ENCODE measurements at places on chromosomes 7 and 10.
A peak's percentile ranks its signal among the peaks of the same experiment; 100 is the strongest.

DNA sequence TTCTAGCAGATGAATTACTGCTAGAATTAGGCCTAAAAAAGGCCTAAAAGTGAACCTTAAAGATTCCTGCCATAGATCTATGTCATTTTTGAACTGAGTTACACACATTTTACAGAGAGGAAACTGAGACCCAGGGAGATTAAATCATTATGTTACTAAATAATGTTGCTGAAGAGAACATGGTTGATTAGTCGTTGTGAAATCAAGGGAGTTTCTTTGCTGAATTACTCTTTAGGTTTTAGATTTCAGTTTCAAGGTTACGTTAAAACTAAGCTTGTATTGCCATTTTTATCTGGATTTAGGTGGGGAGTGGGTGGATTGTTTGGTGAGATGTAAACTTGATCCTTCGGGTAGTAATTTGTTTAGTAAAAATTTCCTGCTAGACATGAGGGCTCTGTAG, 21.3 kb downstream of the CDK14 start:
- DNase-seq: no peak

- DNase-seq: no peak
Measured at GRCh38 chr7:95558864-95559263, 37.5 kb downstream of the PDK4 start.

GRCh38 chr10:36506697-36507496, 618.5 kb upstream of the ANKRD30A start:
- DNase-seq: no peak

DNA sequence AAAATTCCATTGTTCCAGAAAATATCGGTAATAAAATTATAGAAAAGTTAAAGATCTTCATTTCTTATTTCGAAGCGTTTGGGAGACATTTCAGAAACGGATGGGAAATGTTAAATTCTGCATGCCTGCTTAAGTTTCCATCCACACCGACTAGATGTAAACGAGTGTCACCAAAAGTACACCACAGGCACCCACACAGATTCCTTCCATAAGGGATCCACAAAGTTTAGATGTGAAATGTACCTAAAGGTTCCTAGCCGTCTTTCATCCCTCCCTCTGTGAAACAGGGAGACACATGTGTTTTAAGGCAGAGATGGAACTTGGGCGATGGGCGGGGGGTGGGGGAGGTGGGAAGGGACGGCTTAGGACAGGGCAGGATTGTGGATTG, 621 bp upstream of the CAV1 start:
- DNase-seq: no peak

DNA sequence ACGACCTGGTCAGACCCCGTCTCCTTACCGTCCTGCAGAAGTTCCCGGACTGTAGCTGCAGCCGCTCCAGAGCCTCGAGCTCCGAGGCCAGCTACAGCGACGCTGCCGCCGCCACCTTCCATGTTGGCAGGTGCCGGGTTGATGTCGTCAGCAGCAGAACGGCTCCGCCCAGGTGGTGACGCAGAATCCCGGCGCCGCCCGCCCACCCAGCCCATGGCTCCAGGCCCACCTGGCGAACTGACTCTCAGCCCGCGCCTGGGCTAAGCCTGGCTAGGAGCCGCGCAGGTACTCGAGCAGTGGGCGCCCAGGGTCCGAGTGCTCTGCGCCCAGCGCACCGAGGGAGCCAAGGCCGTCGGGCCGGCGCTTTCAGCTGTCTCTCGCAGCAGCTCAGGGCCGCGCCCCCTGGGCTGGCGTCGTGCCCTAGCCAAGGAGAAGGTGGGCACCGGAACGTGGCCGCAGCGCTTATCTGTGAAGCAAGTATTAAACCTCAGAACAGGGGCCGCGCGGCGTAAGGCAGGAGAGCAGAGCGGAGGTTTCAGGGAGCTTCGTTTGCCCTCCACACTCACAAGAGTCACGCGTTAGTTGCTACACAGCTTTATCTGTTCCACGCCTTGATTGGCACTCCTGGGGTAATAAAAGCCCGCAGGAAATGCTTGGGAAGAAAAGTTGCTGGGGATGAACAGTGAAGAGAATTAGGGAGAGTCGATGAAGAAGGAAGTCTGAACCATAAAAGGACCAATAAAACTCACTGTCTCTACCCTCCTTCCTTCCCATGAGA, at the start of the genes COG5 and DUS4L:
TSS of gene COG5 (minus strand) at position 146 of the 778 bp plus-strand sequence. CDS start at position 122, 24 bp downstream.
TSS of gene DUS4L (plus strand) at position 197 of the 778 bp plus-strand sequence. CDS start 3,100 bp downstream, outside the sequence.
- peak; percentile 84 for DNase-seq

- DNase-seq: no peak
Measured at GRCh38 chr10:127561647-127562046, 12.5 kb downstream of the NPS start.

DNA sequence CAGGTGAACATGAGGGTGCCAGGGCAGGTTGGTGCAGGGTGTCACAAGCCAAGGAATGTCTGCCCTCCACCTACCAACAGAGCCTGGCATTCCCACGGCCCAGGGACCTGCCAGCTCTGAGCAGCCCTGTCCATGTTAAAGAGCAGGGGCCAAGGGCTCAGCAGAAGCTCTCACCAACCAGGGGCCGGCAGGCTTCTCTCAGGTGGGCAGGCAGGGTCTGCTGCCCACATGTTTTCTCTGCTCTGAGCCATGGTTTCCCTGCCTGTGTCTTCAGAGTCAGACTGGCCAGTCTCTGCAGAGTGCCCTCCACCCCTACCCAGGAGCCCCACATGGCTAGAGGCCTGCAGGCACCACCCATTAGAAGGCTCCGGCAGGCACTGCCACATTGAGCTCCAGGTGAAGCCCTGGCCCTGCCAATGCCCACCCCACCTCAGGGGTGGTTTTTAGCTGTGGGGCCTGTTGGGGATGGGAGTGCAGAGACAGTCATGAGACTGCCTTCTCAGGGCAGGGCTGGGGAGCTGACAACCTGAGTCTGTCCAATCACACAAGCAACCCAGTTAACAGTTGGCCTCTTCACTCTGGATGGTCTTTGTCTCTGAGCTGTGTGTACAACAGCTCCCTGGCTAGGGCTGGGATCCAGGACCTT, 135.9 kb downstream of the ARHGAP22 start:
- DNase-seq: no peak

DNA sequence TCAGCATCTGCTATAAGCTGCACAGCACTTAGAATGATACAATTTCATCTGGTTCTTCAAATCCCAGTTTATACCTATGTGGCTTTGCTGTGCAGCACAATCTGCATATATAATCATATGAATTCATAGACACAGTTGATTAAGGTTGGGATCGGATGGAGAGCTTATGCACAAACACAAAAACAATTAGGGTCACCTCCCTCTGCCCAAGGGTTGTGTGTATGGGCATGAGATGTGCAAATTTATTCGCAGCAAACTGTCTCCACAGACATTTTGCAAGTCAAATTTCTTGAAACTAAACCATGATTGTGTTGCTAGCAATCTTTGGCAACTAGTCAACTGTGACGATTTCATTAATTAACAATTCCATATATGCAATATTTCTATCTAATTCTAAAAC, 955.7 kb downstream of the SORCS3 start:
- DNase-seq: no peak

DNA sequence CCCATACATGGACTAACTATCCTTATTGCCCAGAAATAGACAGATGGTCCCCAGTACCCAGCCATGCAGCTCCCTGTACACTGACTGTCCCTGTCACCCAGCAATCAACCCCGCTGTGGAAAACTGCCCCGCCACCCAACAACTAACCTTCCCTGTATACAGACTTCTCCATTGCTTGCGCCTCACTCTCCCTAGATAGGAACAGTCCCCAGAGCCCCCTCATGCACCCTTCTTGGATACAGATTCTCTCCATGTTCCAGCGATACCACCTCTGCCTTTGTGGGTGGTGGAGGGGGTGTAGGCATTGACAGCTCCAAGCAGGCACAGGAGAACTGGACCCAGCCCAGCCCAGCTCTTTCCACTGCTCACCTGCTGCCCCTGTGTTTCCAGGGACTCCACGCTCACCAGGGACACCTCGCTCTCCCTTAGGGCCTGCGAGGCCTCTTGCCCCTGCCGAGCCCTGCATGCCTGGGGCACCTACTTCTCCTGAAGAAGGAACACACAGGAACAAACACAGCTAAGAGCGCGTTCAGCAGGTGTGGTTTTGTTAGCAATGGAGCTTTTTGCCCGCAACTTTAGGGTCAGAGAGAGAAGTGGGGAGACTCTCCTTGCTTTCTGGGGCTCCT, 7.2 kb downstream of the SFTPD start:
- no peak for DNase-seq

- peak; percentile 49 for DNase-seq
Measured at GRCh38 chr7:114048386-114049235, 129.8 kb upstream of the PPP1R3A start.

GRCh38 chr7:97694355-97694754, 37.5 kb upstream of the TAC1 start:
- no peak for DNase-seq

DNA sequence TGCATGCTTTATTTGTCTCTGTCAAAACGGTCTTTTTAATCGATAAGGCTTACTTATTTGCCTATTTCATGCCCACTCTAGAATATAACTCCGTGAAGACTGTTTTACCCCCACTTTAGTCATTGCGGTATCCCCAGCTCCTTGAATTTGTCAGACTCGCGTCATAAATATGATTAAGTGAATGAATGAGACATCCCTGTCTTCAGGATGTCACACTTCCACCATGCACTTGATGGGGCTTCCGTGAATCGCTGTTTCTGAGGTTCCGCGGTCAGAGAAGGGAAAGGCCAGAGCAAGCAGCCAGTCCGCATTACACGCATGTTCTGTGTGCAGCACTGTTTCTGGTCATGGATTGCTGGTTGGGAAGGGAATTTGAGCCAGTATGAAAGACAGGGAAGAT, 138.8 kb downstream of the CELF2 start:
- no peak for DNase-seq

GRCh38 chr10:29732918-29733317, 98.1 kb upstream of the SVIL start:
- no peak for DNase-seq

- no peak for DNase-seq
Measured at GRCh38 chr10:15485684-15486316, 114.7 kb upstream of the FAM171A1 start.

GRCh38 chr10:84762754-84763394, 434.5 kb downstream of the CCSER2 start:
- no peak for DNase-seq

DNA sequence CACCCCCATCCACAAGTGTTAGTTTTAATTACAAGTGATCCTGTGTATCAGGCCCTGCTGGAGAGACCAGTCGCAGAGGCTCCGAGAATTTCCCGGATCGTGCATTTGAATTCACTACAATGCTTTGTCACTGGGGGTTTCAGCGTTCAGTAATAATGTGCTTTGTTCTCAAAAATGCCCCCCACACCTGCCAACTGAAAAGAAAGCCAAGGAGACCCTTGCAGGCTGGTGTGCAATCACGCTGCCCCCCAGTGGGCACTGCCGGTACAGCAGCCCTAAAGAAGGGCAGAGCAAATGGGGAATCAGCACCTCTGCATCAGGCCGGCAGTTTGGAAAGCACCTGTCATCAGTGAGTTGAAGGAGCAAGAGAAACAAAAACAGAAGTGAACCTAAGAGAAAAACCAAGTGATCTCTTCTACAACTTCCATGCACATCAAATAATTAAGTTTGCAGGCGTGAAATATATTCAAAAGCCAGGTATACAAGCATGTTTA, 177.6 kb downstream of the PARD3 start:
- DNase-seq: peak; percentile 64

- no peak for DNase-seq
Measured at GRCh38 chr10:110274072-110274627, 30.6 kb downstream of the SMNDC1 start.

- no peak for DNase-seq
Measured at GRCh38 chr7:121401896-121402295, 5.8 kb upstream of the FAM3C start.

GRCh38 chr10:374354-374753, 239.1 kb downstream of the ZMYND11 start:
- peak; percentile 19 for DNase-seq

DNA sequence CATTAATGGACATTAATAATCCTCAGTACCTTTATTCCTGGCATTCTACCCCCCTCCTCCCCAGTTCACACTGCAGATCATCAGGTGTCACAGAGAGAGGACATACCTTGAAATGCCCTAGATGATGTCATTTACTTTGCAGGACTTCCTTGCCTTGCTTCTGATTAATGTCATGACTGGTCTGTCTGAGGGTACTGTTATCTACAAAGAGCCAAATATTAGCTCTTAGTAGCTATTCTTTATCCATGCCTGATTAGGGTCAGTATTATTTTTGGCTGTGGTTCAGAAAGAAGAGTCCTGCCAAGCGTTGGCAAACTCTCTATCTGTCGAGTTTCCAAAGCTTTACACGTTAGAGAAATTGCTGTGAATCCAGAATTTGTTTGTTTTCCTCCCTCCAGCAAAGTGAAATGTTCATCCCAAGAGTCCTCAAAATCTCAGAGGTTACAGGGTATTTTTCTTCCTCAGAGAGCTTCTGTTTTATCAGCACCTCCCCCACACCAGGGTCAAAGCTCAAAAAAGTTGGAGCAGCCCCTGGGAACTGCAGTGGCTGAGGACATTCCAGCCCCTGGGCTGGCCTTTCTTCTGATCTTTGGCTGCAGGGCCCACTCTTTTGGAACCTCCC, 12.6 kb downstream of the SCD start:
- no peak for DNase-seq

GRCh38 chr10:116274064-116274904, 1.3 kb upstream of the GFRA1 start:
- DNase-seq: peak; percentile 63
